Activated CD4-positive, alpha-beta T cell treated with anti-CD3 and anti-CD28 coated beads, Interleukin-2, amount 50 U/mL, for 1 hour (primary cell): ENCODE measurements at places on chromosomes 13 and 19.

GRCh38 chr19:51295382-51296126, 15.9 kb upstream of the IGLON5 start:
- no peak for DNase-seq

GRCh38 chr19:815079-815774, 6.5 kb downstream of the PLPPR3 start:
- DNase-seq, result no peak

GRCh38 chr19:8610936-8611300, 403 bp upstream of the ADAMTS10 start:
- DNase-seq, result no peak

DNA sequence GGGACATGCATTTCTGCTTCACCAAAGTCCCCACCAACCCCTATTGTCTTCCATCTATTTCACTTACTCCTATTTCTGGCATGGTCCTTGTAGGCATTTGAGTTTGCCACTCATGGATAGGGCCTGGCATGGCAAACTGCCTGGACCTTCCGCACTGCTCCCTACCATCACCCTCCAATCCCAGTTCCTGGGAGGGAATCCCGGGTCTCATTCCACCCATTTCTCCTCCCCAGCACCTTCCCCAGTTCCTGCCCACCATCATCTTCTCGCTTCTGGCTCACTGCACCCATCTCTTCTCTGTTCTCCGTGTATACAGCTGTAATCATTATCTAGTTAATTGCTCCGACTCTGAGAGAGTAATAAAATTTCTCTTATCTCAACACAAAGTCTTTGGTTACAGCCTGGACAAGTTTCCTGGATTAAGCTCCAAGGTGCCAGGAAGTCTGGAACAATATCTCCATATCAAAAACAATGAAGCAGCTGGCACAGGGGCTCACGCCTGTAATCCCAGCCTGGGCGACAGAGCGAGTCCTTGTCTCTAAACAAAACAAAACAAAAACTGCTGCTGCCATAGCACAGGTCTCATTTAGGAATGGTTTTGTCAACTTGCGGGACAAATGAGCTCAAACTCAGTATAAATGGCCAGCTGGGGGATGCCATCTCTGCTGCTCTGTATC, 17.0 kb upstream of the COX7A1 start:
- no peak for DNase-seq

- DNase-seq, result no peak
Measured at GRCh38 chr13:66489172-66489571, 741.0 kb downstream of the PCDH9 start.

GRCh38 chr13:113299951-113300350, 2.9 kb downstream of the LAMP1 start:
- DNase-seq, result no peak

GRCh38 chr19:55581145-55581822, 636 bp upstream of the ZNF579 start:
- no peak for DNase-seq

- no peak for DNase-seq
Measured at GRCh38 chr13:43805071-43805468, 18.3 kb upstream of the ENOX1 start.

DNA sequence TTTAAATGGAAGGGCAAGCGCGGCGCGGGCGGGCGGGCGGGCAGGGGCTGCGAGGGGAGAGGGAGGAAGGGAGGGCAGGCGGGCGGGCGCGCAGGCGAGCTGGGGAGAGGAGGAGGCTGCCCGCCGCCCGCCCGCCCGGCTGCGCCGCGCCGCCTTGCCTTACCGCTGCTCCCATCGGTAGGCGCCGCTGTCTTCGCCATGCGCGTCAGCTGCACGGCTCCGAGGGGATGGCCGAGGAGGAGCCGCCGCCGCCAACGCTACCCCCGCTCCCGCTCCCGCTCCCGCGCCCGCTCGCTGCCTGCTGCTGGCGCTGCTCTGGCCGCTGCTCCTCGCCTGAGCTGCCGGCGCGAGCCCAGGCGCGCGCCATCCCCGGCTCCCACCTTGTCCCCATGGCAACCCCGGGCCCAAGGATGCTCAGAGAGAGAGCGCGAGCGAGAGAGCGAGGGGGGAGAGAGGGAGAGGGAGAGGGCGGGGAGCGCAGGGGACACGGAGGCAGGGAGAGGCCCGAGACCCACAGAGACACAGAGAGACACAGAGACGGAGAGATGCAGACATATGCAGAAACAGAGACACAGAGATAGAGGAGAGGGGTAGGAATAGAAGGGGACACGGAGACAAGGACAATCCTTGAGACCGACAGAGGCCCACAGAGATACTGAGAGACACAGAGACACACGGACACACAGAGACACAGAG, 40.3 kb downstream of the DEDD2 start:
- DNase-seq, result peak; percentile 76

GRCh38 chr19:31289976-31290375, 59.3 kb downstream of the TSHZ3 start:
- no peak for DNase-seq

DNA sequence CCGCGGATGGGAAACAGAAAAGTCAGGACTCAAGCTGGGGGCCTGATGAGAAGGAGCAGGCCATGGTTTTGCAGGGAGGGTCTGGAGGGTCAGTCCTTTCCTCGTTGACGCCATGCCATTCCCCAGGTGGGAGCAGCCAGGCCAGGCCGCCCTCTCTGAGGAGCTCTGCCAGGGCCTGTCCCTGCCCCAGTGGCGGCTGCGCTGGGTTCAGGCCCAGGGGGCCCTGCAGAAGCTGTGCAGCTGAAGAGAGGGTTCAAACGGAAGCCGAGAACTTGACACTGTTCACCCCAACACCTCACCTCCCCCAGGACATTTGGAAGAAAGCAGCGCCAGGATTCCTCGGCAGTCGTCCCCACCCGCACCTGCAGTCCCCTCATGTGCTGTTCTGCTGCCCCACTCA, 6.1 kb upstream of the RBM42 start:
- DNase-seq, result no peak

- no peak for DNase-seq
Measured at GRCh38 chr19:1400281-1401137, 833 bp downstream of the GAMT start.

GRCh38 chr19:7618348-7618747, 11.0 kb downstream of the XAB2 start:
- DNase-seq, result no peak

DNA sequence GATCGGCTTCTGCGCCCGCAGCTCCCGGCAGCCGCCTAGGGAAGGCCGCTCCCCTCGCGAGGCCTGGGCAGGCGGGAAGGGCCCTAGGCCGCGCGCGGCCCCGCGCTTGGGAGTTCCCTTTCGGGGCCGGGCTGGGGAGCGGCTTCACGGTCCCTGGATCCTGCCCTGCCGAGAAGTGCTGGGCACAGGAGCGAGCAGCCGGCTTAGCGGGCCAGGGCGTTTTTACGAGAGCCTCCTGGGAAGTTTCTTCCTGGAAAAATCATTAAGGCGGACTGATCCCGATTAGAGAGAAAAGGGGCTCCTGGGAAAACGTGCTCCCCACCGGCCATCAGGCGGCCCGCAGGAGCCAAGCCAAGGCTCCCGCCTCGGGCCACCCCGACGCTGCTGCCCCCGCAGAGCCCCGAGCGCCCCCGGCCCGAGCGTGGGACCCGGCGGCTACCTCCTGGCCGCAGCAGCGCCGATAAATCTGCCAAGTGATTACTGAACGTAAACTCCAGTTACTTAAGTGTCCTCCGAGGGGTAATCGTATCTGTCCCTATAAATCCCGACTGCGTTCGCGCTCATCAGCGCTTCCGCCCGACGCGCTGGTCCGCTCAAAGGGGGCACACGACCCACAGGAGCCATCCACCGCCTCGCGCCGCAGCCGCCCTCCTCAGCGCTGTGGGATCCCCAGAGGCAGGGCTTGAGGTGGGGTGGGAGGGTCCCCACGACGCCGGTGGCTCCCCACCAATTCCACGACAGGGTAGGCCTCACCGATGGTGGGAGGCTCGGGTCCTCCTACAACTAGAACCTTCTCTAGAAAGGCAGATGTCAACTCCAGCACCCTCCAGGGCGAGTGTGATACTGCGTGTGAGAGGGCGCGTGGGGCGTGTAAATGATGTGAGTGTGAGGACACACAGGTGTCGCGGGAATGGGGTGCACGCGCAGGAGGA, 2.8 kb downstream of the ZIC5 start:
- no peak for DNase-seq

- DNase-seq, result no peak
Measured at GRCh38 chr13:45522571-45522970, 57.8 kb downstream of the COG3 start.

DNA sequence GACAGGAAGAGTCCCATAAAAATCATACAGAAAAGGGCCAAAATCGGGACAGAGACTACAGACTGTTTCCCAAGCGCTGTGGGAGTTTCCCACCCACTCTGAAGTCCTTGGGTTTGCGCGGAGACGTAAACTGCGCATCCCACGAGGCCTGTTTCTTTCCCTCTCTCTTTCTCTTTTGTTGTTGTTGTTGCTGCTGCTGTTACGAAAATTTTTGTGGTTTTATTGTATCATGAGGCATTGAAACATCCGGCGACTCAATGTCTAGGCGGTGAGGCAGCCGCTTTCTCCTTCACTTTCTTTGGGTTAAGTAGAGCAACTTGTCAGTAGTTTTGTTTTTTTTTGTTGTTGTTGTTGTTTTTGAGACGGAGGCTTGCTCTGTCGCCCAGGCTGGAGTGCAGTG, 1.6 kb upstream of the PPP1R12C start:
- no peak for DNase-seq

DNA sequence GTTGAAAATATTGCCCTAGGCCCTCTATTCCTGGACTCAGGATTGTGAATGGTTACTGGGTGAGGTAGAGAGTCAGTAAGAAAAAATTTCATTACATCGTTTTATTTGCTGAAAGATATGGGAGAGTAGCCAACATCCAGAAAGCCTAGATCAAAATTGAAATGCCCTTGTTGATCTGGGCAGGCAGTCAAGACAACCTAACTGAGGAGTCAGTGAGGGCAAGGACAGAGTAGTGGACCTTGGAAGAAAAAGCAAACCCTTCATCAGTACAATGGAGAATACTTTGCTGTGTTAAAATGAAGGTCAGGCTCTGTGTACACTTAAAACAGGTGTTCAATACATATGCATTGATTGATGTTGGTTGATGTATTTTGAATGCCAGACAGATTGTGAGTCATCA, 576.7 kb downstream of the OLFM4 start:
- no peak for DNase-seq

DNA sequence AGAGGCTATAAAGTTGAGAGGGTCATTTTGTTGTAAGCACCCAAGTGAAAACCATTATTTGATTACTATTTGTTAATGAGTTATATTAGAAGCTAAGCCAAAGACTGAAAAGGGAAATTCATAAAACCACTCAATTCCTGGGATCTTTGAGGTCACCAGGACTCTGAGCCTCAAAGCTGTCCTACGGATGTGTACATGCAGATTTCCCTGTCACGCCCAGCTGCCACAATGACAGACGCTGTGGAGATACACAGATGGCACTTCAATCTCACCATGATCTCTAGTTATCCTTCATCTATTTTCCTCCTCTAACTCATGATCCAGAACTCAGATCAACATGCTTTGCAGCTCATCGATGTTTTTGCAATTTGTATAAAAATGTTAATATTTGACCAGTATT, 403.5 kb upstream of the MIR17HG start:
- DNase-seq, result no peak

- DNase-seq, result peak; percentile 33
Measured at GRCh38 chr19:932648-933552, 7.1 kb downstream of the ARID3A start.

DNA sequence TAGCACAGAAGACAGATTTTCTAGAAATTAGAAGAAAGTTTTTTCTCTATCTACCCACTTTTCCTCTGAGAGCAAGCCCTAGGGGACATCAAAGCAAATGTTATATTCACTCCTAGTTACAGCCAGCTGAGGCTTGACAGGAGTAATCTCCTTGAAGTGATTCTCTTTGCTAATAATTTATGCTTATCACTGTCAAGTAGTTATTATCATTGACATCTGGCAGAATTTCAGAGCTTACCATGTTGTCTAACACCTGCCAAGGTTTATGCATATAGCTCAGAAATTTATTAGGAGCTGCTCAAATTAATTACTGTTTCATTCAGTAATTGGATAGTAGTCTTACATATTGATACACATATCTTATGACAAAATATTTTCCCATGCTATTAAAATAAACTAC, 465.9 kb upstream of the ATXN8OS start:
- DNase-seq, result no peak

DNA sequence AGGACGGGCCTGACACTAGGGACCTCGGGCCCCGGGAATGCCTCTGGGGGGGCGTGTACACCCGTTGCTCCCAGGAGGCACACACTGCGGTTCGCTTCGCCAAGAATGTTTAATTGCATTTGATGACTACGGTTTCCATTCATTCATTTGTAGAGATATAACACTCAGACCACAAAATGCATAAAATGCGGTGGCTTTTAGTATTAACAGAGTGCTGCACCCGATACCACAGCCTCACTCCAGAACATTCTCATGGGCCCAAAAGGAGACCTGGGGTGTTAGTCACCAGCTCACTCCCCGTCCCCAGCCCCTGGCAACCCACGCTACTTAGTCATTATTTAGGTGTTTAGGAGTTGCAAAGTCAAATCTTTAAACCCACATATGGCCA, 21.8 kb downstream of the HCN2 start:
- DNase-seq, result peak; percentile 36

GRCh38 chr19:17797424-17798201, 2.7 kb downstream of the B3GNT3 start:
- no peak for DNase-seq

GRCh38 chr13:29689548-29689947, 94.1 kb upstream of the SLC7A1 start:
- no peak for DNase-seq

- DNase-seq, result no peak
Measured at GRCh38 chr13:73902296-73902695, 231.9 kb downstream of the KLF12 start.

- peak; percentile 61 for DNase-seq
Measured at GRCh38 chr19:21474671-21475181, 30.7 kb upstream of the ZNF429 start.
